Activated CD8-positive, alpha-beta T cell treated with anti-CD3 and anti-CD28 coated beads, Interleukin-2, amount 10 ng/mL, durations not matched to agents 7 days and 5 days (primary cell): ENCODE measurements at places on chromosomes 2 and 18.

DNA sequence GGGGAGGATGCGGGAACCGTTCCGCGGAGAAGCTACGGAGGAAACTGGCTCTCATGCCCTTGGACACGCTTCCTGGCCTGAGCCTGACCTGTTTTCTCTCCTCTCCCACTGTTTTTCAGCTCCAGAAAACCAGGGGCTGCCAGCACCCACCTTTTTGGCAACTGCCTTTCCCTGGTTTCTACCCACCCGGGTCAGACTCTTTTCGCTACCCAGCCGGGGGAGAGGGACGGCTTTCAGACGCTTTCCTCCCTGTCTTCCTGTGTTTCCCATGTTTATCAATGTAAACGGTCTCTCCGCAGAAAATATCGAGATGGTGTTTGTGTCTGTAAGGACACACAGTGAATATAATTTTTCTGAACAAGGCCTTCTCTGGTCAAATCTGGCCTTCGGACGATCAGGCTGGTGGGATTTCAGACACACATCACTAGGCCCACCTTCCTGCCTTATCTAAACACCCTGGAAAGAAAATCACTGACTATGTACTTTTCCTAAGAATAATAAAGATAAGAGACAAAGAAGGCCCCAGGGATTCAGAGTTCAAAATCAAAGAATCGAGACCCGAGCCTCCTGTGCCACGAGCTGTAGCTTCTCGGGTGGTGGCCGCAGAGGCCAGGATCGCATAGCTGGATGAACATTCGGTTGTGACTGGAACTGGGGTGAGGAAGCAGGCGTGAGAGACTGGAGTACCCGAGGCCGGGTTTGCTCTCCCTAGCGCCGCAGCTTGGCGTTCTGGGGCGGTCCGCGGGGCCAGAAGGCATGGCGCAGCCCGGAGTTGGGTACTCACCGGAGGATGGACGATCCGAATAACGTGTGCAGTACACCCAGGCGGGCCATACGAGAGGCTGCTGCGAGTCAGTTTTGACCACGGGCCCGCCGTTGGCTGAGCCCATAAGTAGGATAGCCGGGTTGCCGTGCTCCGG is 1.7 kb downstream of the EN1 start:
- no peak for DNase-seq

- no peak for DNase-seq
Observed at GRCh38 chr2:169050476-169051240, 18.7 kb upstream of the DHRS9 start.

DNA sequence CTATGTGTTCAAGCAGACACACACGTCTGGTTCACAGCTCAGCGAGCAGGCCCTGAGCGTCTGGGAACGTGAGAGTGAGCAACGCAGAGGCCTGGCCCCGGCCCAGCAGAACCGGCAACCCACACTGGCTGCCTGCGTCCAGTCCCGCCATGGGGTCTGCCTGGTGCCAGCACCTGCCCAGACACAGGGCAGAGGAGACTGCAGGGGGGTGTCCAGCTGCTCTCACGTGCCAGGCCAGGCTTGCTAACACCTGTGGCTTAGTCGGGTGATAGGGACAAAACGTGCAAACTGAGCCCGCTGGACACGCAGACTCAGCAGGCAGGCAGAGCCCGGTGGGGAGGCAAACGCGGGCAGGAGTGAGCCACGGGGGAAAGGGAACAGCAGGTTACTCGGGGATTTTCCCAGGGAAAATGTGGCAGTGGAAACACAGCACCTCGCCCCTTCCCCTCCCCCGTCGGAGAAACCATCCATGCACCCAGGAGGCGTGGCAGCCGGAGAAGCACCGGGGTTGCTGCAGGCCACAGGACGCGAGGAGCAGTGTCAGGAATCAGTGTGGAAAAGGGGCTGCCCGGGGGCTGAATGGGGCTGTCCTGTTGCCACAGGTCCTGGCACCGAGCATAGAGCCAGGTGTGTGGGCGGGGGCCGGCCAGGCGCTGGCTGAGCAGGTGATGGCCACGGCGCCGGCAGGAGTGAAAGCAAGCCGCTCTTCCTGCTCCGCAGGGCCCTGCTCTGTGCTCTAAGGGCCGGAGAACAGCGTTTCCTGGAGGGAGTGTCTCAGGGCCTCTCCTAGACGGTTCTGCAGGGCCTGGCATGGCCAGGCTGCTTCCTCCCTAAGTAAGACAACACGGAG is 154.7 kb downstream of the HDAC4 start:
- no peak for DNase-seq

GRCh38 chr2:240435948-240436682 is 652 bp downstream of the GPC1 start:
- DNase-seq = no peak
